ENCODE measurements at places on chromosomes 2 and 18.

- no peak for DNase-seq
Observed at GRCh38 chr2:86331384-86331783, 6.0 kb downstream of the REEP1 start.

- DNase-seq, result no peak
Observed at GRCh38 chr18:56402872-56403516, 235.4 kb downstream of the TXNL1 start.

- DNase-seq, result no peak
Observed at GRCh38 chr2:177989029-177989885, 83.3 kb downstream of the PDE11A start.

GRCh38 chr2:100230754-100231153, 88.4 kb upstream of the AFF3 start:
- DNase-seq, result no peak

DNA sequence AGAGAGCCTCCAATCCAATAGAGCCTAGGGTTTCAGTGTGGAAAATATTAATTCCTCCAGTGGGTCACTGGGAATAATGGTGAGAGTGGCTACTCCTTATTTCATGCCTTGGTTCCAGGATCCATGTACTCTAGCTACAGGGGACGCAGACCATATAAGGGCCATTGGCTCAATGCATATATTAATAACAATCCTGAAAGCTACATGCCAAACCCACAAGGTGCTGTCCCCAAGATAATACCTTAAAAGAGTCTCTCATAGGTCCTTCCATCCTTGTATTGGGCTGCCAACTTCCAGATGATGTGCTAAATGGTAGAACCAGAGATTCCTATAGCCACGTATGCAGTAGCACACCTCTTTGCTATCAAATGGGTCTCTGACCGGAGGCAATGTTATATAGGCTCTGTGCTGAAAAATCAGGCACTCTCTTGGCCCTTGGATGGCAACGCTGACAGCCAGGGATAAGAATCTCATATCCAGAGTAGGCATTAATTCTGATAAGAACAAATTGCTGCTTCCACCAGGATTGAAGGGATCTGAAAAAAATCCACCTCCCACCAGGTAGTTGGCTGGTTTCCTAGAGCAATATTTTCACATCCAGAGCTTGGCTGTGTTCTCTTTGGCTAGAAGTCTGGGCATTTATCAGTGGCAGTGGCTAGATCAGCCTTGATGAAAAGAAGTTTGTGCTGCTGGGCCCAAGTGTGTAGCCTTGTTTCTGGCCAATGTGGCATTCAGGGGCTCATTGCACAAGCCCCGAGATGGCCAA, 218.1 kb upstream of the MGAT5 start:
- DNase-seq, result no peak

GRCh38 chr2:208183972-208184705, 5.7 kb downstream of the C2orf80 start:
- no peak for DNase-seq

DNA sequence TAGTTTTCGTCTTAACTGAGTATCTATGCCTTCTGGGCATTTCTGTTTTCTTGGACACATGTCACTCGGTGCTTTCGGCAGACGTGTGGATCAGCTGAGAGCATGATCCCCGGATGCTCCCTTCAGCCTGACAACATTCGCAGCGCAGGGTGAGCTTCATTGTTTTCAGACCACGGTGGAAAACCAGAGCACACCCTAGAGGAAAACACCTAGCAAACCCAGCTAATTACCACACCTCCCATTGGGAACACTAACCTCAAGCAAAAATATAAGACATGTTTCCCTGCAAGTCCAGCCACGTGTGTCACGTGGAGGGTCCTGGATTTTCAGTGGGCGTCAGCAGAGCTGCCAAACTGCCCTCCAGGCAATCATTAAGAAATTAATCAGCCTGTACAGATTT, 31.0 kb downstream of the ANKRD29 start:
- no peak for DNase-seq

DNA sequence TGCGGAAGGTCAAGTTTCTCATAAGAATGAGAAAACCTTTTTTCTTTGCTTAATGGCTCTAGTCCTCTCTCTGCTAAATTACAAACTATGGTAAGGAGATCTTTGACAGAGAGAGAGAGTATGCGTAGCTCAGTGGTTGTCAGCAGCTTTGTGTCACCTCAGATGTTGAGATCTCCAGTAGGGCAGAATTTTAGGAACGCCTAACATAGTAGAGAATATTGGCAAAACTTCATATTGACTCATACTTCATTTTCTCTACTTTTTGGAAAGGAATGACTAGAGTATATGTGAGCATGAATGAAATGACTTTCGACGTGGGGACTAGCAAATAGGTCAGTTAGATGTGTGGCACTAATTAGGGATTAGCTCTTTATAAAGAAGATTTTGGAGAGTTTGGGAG, 64.0 kb downstream of the WDR7 start:
- DNase-seq, result no peak

Measured in stimulated activated CD4-positive, alpha-beta T cell treated with anti-CD3 and anti-CD28 coated beads, Interleukin-12 subunit alpha, Interleukin-12 subunit beta, amount 100 ng/mL, for 24 hours (primary cell).